ENCODE measurements at places on chromosomes 11 and 22.

- DNase-seq = no peak
These were observed 154.9 kb upstream of the MPPED2 start for GRCh38 chr11:30741039-30741550.

- DNase-seq = no peak
These were observed at the start of gene EHF for GRCh38 chr11:34620820-34621792. Gene EHF (plus strand): TSS chr11:34621093. CDS start chr11:34642631, 21,538 bp downstream.

DNA sequence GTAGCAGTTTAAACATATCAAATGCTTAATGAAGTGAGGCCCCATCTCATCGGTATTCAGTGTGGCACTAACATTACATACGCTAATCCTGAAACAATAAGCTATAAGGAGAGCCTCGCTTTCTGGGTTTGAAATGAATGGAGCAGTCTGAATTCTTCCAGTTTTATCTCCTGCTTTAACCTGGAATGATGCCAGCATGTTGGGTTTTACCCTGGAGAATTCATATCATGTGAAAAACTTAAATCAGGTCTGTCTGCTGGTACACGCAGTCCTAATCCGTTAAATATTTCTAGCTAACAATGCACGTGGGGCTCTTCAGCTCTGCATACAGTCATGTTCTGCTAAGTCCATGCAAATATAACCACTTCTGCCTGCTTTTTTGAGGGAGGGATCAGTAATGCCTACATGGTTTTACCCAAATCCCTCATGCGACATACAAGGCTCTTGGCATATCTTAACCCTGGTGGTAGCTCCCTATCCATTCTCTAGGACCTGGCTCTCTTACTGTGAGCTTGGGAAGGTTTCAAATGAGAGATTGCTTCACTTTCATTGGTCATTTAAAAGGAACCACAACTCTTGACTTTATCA, 92.7 kb downstream of the COMMD9 start:
- no peak for DNase-seq

GRCh38 chr11:68026391-68027105, 3.9 kb upstream of the NDUFS8 start:
- DNase-seq = no peak

DNA sequence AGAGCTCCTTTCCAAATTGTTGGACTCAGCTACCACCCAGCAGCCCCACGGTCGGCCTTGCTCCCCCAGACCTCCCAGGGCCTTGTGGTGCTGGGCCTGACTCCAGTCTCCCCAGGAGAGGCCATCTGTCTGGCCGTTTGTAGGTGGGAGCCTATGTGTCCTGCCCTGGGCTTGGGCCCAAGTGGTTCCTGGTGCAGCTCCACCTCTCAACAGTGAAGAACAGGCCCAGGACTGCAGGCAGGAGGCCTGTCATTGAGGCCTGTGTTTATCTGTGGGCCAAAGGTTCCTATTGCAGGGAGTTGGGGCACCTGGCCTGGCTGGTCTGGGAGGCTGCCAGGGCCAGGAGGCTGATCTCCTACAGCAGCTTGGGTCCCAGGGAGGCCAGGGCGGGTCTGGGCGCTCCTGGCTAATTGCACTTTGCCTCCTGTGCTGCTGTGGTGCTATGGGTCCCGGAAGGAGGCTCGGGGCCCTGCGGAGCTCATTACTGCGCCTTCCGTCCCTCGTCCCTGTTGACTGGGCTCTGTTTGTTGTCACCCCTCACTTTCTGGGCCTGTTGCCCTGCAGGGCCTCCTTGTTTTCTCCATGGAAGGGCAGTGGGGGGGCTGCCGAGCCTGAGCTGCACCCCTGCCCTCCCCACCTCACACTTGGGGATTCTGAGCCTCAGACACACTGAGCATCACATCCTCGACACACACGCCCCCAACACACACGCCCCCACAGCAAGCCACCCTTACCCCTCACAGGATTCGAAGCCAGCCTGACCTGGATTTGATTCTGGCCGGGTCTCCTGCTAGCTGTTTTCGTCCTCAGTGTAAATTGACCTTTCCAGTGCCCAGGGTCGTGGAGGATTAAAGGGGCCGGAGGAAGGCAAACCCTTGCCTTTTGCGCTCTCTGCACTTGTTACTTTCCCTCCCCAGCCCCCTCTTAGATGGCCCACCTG, 6.8 kb upstream of the OMP start:
- no peak for DNase-seq

DNA sequence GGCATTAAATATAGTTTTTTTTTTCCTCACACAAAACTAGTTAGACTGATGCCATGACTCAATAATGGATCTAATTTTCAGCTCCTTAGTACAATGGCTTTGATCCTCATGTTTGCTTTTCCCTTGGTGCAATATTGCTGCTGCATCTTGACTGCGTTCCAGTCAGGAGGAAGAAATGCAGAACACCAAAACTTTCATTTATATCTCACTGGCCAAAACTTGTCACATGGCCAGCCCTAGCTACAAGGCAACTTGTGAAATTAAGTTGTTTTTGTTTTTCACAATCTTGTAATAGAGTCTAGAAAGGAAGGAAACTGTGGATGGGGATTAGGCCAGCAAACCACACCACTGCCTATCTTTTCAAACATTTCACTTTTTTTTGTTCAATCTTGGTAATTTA, 36.7 kb downstream of the SMC1B start:
- DNase-seq = no peak

DNA sequence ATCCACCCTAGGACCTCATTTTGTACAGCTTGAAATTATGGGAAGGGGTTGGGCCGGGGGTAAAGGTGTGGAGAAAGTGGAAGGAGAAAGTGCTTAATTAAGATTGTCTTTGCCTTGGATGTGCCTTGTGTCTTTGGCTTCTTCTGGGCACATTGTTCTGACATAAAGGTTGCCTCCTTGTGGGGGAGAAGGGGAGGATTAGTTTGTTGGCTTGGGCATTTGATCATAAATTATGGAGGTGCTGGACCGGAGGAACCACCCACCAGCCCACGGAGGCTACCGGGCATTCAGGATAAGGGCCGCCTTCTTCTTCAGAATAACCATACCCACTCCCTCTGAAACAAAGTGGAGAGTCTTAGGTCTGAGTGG, 1.3 kb downstream of the PAFAH1B2 start:
- DNase-seq = no peak

Data from activated naive CD8-positive, alpha-beta T cell treated with anti-CD3 and anti-CD28 coated beads, Interleukin-2, amount 50 U/mL, for 24 hours (primary cell).